ENCODE measurements at places on chromosomes 7 and 10. TPM values are rescaled to one million over a fixed set of nuclear protein-coding genes. Genes with fewer than 3 reads are reported as not detected.
A peak's percentile ranks its signal among the peaks of the same experiment; 100 is the strongest.

The C10orf105 gene
- total RNA-seq = 0.05 TPM

The OR2A1 gene
- not detected for total RNA-seq

DNA sequence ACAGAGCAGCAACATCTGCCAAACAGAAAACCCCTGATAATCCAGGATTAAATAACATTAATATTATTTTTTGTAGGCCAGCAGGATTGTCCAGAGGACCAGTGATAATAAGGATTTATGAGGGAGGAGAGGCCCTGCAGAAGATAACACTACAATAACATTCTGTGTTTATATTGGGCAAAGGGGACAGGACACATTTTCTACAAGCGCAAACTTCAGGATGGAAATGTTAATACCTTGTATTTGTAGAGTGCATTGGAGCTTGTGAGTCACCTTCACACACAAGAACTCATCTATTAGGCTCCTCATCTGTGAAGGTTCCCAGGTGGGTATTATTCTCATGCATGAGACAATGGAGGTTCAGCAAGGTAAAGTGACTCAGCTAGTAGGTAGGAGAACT is 51.0 kb downstream of the BAMBI start:
- DNase-seq = no peak

- DNase-seq = no peak
Measured at GRCh38 chr7:127619681-127620405, 1.9 kb upstream of the PAX4 start.

GRCh38 chr10:58996063-58996462 is 180.4 kb upstream of the PHYHIPL start:
- DNase-seq = no peak

GRCh38 chr7:296373-296945 is 6.5 kb downstream of the FOXL3 start:
- DNase-seq = no peak

- no peak for DNase-seq
Measured at GRCh38 chr7:34928052-34928451, 109.2 kb downstream of the DPY19L1 start.

DNA sequence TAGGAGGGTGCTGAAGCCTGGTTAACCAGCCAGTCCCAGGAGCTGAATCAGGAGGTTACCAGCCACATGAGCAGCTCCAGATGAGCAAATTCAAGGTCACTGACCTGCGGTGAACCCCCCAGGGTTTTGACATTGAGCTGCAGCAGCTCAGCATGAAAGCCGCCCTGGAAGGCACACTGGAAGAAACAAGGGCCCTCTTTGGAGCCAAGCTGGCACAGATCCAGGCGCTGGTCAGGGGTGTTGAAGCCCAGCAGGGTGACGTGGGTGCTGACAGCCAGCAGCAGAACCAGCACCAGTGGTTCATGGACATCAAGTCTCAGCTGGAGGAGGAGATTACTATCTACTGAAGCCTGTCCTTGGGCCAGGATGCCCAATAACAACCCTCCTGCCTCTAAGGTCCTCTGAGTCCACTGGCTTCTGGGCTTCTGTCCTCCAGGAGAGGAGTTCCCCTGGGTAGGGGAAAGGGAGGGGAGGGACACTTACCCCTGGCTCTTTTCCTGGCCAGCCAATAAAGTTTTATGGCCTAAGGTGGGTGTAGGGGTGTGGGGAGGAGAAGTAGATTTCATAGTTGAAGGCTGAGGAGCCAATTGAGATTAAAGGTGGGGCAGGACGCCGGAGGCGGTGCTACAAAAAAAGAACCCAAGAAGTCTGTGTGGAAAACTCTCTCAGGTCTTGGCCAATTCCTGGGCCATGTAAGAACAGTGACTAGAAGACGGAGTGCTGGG is 29.4 kb upstream of the ATOH7 start:
- peak; percentile 78 for DNase-seq

GRCh38 chr7:69452797-69453196 is 145.5 kb upstream of the AUTS2 start:
- no peak for DNase-seq

DNA sequence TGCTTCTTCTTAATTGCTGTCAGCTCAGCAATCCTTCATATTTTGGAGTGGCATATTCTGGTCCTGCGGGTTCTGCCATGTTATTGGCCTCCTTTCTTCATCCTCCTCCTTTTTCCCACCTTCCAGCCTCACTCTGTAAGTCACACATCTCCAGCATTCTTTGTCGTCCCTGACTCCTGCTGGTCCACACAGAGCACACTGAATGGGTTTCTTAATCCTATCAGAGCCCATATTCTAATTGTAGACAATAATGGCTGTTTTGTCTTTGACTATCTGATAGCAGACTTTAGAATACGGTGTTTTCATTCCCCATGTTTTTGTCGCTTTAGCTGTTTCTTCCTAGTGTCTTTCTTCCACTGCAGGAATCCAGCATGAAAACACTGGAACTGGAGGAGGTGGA is 389.6 kb downstream of the REEP3 start:
- DNase-seq = no peak

The SRRM3 gene
- 2.8 TPM for total RNA-seq

The SYCE1 gene
- not detected for total RNA-seq

GRCh38 chr10:132964231-132964630 is 21.9 kb upstream of the CFAP46 start:
- no peak for DNase-seq

DNA sequence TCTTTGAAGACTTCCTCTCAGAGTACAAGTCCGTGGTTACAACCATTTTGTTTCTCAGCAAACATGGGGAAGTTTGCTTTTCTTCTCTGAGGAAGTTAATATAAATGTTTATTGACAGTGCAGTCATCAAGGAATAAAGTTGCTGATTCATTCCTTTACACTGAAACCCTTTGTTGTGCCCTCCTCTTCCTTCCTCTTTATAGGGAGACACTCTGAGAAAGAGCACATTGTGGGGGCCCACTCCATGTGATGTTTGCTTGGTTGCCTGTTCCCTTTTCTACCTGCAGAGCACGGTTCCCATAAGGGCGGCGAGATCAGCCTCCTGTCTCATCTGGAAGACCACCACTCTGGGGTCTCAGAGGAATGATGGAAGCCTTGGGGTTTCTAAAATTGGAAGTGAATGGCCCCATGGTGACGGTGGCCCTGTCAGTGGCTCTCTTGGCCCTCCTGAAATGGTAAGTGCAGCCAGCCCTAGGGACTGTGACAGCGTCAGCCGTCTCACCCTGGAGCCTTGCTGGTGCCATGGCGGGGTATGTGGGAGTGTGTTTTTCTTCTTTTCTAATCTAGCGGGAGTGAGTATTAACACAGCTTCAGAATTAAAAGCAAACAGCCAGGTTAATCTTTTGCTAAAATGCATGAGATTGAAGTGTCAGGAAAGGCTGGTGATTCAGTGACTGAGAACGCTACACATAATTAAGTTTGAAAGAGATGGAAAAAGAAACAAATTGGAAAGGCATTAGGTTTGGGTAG is at the start of gene TBXAS1:
TBXAS1 (plus strand) TSS at position 240 of the 750 bp plus-strand sequence; CDS start at position 367, 127 bp downstream.
- no peak for DNase-seq

The IFIT1 gene
- 18.8 TPM for total RNA-seq

The MEOX2 gene
- total RNA-seq = 13.5 TPM

The GOLGA7B gene
- total RNA-seq = 0.48 TPM

GRCh38 chr10:28676326-28676967 is 874 bp upstream of the BAMBI start:
- DNase-seq = peak; percentile 28

- no peak for DNase-seq
Measured at GRCh38 chr10:120459185-120459584, 2.2 kb downstream of the PLPP4 start.

- no peak for DNase-seq
Measured at GRCh38 chr7:20561466-20561865, 54.0 kb upstream of the ABCB5 start.

DNA sequence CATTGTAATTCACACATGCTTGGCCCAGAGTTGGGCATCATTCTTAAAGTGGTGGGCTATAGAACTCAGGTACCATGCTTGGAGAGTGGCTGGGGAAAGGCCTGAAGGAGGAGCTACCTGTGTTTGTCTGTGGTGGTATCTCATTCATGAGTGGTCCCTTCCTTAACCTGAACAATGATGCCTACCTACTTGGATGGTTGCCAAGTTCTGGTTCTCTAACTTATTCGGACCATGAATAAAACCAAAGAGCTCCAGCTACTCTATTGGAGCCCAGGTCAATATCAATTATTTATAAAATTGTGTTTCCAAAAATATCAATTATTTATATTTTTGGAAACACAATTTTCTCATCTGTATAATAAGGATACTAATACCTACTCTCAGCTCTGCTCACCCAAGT is 2.9 kb upstream of the GPR37 start:
- no peak for DNase-seq

DNA sequence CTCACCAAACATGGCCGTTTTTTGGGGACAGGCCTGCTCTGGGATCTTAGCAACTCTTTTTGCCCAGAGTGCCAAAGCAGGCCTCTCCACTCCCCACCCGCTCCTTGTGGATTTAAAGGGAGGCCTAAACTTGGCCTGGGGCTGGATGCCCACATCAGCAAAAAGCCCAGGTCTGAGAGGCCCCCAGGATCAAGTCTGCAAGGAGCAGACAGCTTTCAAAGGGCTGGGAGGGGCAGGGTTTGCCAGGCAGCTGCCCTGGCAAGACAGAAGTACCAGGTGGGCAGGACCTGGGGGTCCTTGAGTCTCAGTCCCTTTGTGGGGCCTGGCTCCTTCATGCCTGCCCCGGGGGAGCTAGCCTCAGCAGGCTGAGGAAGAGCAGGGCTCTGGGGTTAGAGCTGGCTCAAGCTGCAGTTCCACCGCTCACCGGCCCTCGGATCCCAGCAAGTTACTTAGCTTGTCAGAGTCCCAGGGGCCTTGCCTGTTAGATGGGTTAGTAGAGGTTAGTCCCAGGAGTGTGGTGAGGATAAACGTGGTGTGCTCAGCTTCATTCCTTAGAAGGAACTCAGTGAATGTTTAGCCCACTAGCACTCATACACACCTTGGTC is 56.2 kb downstream of the ARHGAP22 start:
- no peak for DNase-seq

- no peak for DNase-seq
Measured at GRCh38 chr10:109924087-109924486, 776 bp upstream of the XPNPEP1 start.

GRCh38 chr10:53716156-53716555 is 943.6 kb upstream of the MBL2 start:
- DNase-seq = no peak

DNA sequence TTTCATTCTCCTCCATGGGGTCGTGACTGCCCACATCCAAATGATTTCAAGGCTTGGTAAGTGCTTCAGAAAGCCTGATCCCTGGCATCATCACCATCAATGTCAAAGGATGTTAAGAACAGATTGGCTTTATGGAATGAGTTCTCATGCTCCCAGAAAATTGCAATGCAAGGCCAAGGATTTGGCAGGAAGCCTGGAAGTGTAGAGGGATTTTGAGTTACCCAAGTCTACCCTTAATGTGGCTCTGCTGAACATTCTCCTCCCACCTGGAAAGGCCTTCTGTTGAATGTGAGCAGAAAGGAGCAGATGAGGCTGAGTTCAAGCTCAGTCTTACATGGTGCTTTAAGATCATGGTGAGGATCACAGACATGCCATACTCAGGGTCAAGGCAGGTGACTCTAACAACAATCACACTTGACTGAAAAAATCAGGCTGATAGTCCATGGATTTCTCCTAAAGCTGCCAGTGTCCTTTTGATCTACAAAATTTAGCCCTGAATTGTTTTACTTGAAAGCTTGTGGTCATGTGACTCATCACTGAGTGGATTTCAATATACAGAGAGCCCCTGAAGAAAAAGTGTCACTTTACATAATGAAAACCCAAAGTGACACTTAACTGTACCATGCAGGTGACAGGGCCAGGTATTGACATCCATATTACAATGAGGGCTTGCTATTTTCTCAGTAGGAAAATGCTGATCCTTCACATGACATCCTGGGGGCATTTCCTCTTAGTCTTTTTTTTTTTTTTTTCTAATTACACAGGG is 111.1 kb upstream of the PDLIM1 start:
- DNase-seq = no peak

The MRLN gene
- total RNA-seq = not detected

The PLEKHS1 gene
- not detected for total RNA-seq
